ENCODE measurements at places on chromosomes 7 and 10.
A peak's percentile ranks its signal among the peaks of the same experiment; 100 is the strongest.

GRCh38 chr7:526460-527034 is 6.9 kb upstream of the PDGFA start:
- DNase-seq = no peak

DNA sequence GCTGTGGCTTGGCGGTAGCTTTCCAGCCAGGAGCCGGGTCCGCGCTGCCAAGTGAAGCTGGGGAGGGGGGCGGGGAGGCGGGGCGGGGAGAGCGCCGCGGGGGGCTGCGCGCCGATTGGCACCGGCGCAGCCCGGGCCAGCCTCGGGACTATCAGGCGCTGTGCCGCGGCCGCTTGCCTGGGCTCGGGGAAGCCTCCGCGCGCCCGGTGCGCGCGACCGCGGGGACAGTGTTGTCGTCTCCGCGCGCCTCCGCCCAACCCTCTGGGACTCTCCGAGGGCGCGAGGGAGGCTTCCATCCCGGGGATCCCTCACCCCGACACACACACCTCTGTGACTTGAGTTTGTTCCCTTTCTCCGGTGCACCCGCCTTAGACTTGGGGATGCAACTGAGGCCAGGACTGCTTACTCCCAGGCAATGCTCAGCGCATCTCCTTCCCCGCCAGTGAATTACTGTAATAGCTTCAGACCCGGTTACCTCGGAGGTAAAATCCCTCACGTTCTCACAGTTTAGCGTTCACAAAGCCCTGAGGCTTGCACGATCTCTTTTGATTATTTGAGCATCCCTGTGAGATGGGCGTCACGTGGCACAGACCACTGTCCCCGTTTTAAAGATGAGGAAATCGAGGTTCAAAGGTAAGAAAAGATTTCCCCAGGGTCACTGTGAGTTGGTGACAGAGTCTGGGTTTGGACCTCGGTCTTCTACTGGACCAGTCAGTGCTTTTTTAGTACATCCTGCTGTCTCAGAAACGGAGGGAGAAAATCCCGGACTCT is at the start of gene NKX1-2:
NKX1-2 (minus strand) TSS at position 24 of the 771 bp plus-strand sequence. CDS start 92 bp downstream, outside the sequence.
- DNase-seq = no peak

GRCh38 chr7:154532771-154533170 is 470.2 kb downstream of the PAXIP1 start:
- DNase-seq = no peak

DNA sequence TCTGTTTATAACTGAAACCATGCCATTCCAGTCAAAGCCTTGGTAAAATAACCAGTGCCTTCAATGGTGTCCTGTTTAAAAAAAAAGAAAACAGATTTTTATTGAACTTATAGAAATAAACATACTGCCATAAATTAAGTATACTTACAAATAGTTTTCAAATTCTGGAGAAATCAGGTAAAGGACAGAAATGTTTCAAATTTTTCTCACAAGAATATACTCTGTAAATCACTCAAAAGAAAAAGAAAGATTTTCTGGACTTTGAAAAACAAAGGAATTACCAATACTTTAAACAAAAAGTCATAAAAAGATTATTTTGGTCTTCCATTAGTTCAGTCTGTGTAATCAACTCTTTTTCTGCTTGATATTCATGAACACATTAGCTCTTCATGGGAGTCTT is 23.9 kb downstream of the MRPL32 start:
- no peak for DNase-seq

DNA sequence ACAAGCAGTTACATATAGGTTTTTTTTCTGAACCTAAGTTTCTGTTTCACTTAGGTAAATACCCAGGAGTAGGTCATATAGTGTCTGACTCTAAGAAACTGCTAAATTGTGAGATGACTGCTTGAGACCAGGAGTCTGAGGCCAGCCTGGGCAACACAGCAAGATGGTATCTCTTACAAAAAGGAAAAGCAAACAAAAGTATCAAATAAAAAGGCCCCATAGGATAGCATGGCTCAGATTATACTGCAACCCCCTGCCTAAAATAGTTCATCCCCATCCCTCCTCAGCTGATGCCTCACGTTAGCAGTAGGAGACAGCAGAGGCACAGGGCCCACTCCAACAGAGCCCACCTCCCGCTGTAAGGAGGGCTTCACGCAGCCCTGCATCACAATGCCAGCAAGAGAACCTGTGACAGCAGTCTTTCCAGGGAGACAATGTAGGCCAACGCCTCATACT is 90.3 kb downstream of the SRPK2 start:
- peak; percentile 27 for DNase-seq

- no peak for DNase-seq
These were observed 9.8 kb upstream of the AQP1 start for GRCh38 chr7:30901856-30902255.

GRCh38 chr10:65550761-65551160 is 1375.1 kb upstream of the LRRTM3 start:
- no peak for DNase-seq
